Glutamatergic neuron (in vitro differentiated cells): ENCODE measurements at places on chromosomes 7 and 10. TPM values are rescaled to one million over a fixed set of nuclear protein-coding genes. Genes with fewer than 3 reads are reported as not detected.

DNA sequence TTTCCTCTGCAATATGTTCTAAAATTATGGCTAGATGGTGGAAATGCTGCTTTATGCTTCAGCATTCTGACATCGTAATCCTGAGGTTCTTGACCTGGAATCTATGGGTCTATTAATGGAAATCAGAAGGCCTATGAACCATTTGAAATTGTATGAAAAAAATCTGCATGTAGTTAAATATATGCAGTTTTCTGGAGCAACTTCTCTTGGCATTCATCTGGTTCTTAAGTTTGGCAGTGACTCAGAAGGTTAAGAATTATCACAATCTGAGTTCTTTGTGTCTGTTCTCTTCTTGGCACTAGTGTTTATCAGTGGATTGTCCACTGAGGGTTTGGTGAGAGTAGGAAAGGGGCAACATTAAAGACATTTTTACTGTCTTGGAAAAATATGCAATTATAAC is 71.1 kb upstream of the FZD1 start:
- no peak for DNase-seq
- H3K4me3 ChIP-seq = no peak overlapping the region
- no peaks in the 10 kb centered on the region for H3K36me3 ChIP-seq
- H3K4me1 ChIP-seq = no peaks in the 10 kb centered on the region

GRCh38 chr7:158555034-158555520 is 32.5 kb downstream of the PTPRN2 start:
- H3K4me3 ChIP-seq = no peak overlapping the region
- no peak overlapping the region for H3K27ac ChIP-seq
- peaks cover 8% of the 10 kb centered on the region for H3K36me3 ChIP-seq
- DNase-seq = no peak
- peaks cover 5% of the 10 kb centered on the region for H3K27me3 ChIP-seq

- no peak overlapping the region for H3K27ac ChIP-seq
- DNase-seq = no peak
- peaks cover 21% of the 10 kb centered on the region for H3K4me1 ChIP-seq
- no peaks in the 10 kb centered on the region for H3K27me3 ChIP-seq
- no peaks in the 10 kb centered on the region for H3K36me3 ChIP-seq
Measured at GRCh38 chr7:26668821-26669220, 195.6 kb downstream of the SKAP2 start.

- H3K36me3 ChIP-seq = no peaks in the 10 kb centered on the region
- H3K4me1 ChIP-seq = no peaks in the 10 kb centered on the region
- no peak for DNase-seq
- no peak overlapping the region for H3K4me3 ChIP-seq
- peaks cover 2% of the 10 kb centered on the region for H3K27me3 ChIP-seq
Measured at GRCh38 chr7:13117103-13117502, 429.7 kb downstream of the ARL4A start.

GRCh38 chr7:128431221-128431620 is 21.4 kb upstream of the IMPDH1 start:
- H3K27me3 ChIP-seq = peaks cover 6% of the 10 kb centered on the region
- DNase-seq = no peak
- peaks cover 8% of the 10 kb centered on the region for H3K4me1 ChIP-seq

DNA sequence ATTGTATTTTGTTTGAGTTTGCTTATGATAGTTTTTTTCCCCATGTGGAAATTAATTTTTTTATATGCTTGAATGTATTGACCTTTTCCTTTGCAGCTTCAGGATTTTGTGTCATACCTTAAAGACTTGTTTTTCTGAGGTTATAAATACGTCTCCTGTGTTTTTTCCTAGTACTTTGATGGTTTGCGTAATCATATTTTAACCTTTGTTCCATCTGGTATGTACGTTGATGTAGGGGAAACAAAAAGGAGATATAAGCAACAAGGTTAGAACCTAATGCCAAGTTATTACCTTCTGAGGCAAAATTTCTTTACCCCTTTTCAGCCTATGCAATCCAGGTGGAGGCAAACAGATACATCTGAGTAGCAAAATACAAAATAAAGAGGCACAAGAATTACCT is 17.9 kb downstream of the FGL2 start:
- no peak overlapping the region for H3K4me3 ChIP-seq
- H3K36me3 ChIP-seq = no peaks in the 10 kb centered on the region
- DNase-seq = no peak
- H3K4me1 ChIP-seq = no peaks in the 10 kb centered on the region
- no peaks in the 10 kb centered on the region for H3K27me3 ChIP-seq

GRCh38 chr7:123844712-123845219 is at the start of gene HYAL4:
TSS of gene HYAL4 (plus strand) at chr7:123845169. CDS start at chr7:123868274, 23,105 bp downstream.
- H3K27ac ChIP-seq = no peak within 1 kb of the TSS
- no peaks in the 10 kb centered on the region for H3K4me1 ChIP-seq
- H3K36me3 ChIP-seq = no peaks in the 10 kb centered on the region
- H3K27me3 ChIP-seq = no peaks in the 10 kb centered on the region
- no peak within 1 kb of the TSS for H3K4me3 ChIP-seq

GRCh38 chr7:91230100-91230499 is 34.1 kb upstream of the FZD1 start:
- peaks cover 3% of the 10 kb centered on the region for H3K27me3 ChIP-seq
- peaks cover 5% of the 10 kb centered on the region for H3K4me1 ChIP-seq
- no peak for DNase-seq
- H3K4me3 ChIP-seq = no peak overlapping the region
- H3K36me3 ChIP-seq = peaks cover 9% of the 10 kb centered on the region

Gene CNNM1
- 0.10 TPM for total RNA-seq

Gene MEOX2
- 0.39 TPM for total RNA-seq

- peaks cover 2% of the 10 kb centered on the region for H3K4me1 ChIP-seq
- DNase-seq = no peak
- H3K36me3 ChIP-seq = no peaks in the 10 kb centered on the region
Measured at GRCh38 chr10:112904000-112904399, 46.0 kb upstream of the TCF7L2 start.

GRCh38 chr10:61319386-61320256 is 133.6 kb downstream of the TMEM26 start:
- no peaks in the 10 kb centered on the region for H3K4me1 ChIP-seq
- DNase-seq = no peak
- H3K27ac ChIP-seq = no peak overlapping the region
- no peaks in the 10 kb centered on the region for H3K27me3 ChIP-seq
- H3K4me3 ChIP-seq = no peak overlapping the region

GRCh38 chr10:70190102-70190501 is 19.8 kb upstream of the SAR1A start:
- H3K36me3 ChIP-seq = no peaks in the 10 kb centered on the region
- no peak overlapping the region for H3K4me3 ChIP-seq
- H3K27ac ChIP-seq = no peak overlapping the region
- peaks cover 3% of the 10 kb centered on the region for H3K27me3 ChIP-seq
- no peak for DNase-seq

Gene SYT15
- 2.5 TPM for total RNA-seq

DNA sequence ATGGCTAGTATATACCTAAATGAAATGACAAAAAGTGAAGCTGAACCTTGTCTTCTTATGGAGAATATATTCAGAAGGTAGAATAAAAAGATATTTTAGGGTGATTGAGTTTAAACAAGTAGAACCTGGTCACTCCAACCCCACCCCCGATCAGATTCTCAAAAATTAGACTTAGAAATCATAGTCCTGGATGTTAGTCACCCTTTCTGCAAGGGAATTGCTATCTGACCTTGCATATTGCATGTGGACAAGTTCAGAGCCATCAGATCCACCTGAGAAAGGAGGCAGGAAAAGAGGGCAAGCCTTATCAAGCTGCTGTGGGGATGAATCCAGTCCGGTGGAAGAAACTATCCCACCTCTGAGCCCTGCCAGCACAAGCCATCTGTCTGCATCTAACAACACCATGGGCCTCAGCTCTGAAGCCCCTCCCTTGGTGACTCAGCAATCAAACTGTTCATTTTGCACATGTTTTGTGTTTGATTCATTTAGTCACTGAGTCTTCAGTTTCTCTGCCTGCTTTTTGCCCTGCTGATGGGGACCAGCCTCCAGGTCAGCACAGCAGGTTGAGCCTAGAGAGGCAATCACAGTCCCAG is 727.3 kb downstream of the AUTS2 start:
- H3K4me3 ChIP-seq = peak overlapping the region; percentile 68
- DNase-seq = peak; percentile 42
- no peaks in the 10 kb centered on the region for H3K27me3 ChIP-seq
- no peaks in the 10 kb centered on the region for H3K36me3 ChIP-seq

- H3K36me3 ChIP-seq = no peaks in the 10 kb centered on the region
- H3K27ac ChIP-seq = no peak overlapping the region
- no peak overlapping the region for H3K4me3 ChIP-seq
- peaks cover 2% of the 10 kb centered on the region for H3K27me3 ChIP-seq
- H3K4me1 ChIP-seq = peaks cover 15% of the 10 kb centered on the region
Measured at GRCh38 chr10:26855186-26855585, 5.6 kb downstream of the ABI1 start.

Gene GJD4
- not detected for total RNA-seq

GRCh38 chr10:14397066-14397465 is 66.3 kb upstream of the FRMD4A start:
- H3K27me3 ChIP-seq = no peaks in the 10 kb centered on the region
- no peak overlapping the region for H3K27ac ChIP-seq
- peaks cover 4% of the 10 kb centered on the region for H3K36me3 ChIP-seq

Gene MRLN
- not detected for total RNA-seq

DNA sequence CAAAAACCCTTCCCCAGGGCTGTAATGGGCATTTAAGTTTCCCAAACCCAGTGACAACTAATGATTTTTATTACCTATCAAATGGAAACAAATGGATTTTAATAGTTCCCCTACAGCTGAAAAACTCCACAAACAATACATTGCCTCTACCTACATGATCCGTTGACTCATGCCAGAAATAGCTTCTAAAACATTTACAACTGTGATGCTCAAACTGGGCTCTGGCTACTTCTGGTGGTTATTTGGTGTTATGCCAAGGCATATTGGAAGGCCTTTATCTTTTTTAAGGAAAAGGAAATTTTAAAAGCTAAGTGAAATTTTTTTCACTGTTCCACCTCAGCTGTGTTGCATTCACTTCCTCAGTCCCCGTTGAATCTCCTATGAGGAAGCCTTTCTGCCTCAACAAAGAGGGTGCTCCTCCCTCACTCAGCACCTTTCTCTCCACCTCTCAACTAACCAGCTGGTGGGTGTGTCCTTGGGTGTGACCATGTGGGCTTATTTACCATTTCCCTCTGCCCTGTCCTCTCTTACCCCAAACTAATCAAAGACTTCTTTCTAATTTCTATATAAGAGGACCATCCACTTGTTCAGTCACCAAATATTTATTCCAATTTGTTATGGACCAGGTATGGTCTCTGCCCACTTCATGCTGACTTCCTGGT is 82.9 kb downstream of the PRTFDC1 start:
- no peaks in the 10 kb centered on the region for H3K36me3 ChIP-seq
- no peak overlapping the region for H3K4me3 ChIP-seq
- no peak overlapping the region for H3K27ac ChIP-seq
- H3K27me3 ChIP-seq = peaks cover 5% of the 10 kb centered on the region

Gene MAD1L1
- 57.6 TPM for total RNA-seq

DNA sequence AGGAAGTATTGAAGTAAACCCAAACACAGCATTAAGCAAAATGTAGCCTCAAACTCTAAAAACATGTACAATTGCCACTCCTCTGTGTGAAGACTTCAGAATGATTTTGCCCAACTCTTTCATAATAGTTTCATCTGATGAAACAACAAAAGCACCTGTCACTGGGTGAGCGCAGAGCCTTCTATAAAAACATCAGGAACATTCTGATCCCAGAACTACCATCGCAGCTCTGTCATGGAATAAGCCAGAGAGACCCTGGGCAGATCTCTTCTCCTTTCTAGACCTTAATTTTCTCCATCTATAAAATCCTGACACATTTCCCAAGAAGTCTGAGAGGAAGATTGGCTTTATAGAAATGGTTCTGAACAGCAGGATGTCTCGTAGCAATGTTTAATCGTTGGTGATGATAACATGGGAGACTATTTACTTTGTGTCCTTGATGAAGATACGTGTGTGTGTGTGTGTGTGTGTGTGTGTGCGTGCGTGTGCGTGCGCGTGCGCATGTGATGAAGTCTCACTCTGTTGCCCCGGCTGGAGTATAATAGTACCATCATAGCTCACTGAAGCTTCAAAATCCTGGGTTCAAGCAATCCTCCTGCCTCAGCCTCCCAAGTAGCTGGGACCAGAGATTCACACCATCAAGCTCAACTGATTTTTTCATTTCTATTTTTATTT is 198.0 kb downstream of the KIAA1217 start:
- DNase-seq = no peak
- no peaks in the 10 kb centered on the region for H3K36me3 ChIP-seq
- no peak overlapping the region for H3K4me3 ChIP-seq
- H3K4me1 ChIP-seq = no peaks in the 10 kb centered on the region

DNA sequence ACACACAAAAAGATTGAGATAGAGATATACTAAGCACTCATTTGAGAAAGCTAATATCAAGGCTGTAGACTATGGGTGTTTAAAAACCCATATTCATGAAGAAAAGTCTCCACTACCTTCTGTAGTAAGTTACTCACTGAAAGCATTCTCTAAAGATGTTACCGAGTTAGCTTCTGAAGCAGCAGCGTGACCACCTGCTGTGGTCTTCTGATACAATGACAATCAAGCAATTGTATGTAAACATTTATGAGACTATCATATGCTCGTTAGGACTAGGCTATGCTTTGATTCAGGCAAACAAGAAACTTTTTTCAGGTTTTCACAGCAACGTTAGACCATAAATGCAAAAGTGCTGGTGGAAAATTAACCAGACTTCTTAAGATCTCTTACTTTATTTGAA is 11.2 kb downstream of the RHOBTB1 start:
- no peaks in the 10 kb centered on the region for H3K36me3 ChIP-seq
- no peaks in the 10 kb centered on the region for H3K4me1 ChIP-seq
- no peaks in the 10 kb centered on the region for H3K27me3 ChIP-seq
- DNase-seq = no peak

DNA sequence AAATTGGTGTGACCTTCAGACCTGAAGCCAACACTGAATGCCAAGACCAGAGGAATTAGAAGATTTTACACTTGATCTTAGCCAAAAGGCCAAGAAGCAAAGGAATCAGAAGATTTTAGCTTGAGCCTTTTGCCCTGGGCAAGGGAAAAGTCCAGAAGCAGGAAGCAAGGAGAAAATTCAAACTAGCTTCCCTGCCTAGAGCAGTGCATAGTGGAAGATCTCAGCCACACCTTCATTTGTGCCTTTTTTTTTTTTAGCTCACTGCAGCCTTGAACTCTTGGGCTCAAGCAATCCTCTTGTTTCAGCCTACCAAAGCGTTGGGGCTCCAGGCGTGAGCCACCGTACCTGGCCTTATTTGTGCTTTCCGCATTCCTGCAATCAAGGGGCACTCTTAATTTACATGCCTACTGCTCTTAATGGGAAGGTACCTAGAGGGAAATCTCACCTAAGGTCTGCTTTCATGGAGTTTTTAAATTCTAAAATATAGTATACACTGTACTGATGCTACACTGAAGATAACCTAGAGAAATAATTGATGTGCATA is 8.3 kb upstream of the PIP4K2A start:
- no peaks in the 10 kb centered on the region for H3K36me3 ChIP-seq
- H3K4me3 ChIP-seq = no peak overlapping the region
- DNase-seq = no peak
- no peaks in the 10 kb centered on the region for H3K27me3 ChIP-seq
- H3K27ac ChIP-seq = no peak overlapping the region

Gene RSPH10B
- not detected for total RNA-seq
